HS-27A (cell line): ENCODE measurements at places on chromosomes 5 and 9.

DNA sequence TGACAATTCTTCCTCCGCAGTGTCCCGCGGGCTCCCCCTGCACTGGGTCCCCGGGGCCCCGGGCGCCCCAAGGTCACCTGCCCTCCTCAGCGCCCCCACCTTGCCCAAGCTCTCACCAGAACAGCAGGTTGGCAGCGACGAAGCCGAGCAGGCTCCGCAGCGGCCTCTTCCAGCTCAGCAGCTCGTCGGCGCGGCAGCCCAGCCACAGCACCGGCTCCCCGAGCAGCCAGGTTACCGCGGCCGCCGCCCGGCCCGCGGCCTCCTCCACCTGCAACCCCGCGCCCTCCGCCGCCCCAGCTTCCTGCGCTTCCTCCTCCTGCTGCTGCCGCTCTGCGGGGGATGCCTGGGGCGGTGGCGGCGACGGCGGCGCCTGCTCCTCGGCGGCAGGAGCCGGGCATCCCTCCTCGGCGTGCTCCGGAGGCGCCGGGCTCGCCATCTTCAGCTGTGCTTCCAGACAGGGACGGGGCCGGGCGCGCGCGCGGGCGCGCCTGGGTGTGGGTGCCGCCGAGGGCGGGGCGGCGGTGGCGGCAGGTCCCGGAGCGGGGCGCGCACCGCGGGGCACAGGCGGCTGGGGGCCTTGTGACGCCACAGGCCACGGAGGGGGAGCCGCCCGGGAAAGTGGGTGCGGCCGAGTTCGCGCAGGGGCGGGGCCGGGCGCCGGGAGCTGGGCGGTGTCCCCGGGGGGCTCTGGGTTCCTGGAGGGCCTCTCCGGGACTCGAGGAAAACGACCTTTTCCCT lies at the start of gene RETREG1:
Gene RETREG1 (minus strand): TSS at position 462 of the 738 bp plus-strand sequence. CDS start 26 bp downstream, at position 436.
- DNase-seq: no peak

DNA sequence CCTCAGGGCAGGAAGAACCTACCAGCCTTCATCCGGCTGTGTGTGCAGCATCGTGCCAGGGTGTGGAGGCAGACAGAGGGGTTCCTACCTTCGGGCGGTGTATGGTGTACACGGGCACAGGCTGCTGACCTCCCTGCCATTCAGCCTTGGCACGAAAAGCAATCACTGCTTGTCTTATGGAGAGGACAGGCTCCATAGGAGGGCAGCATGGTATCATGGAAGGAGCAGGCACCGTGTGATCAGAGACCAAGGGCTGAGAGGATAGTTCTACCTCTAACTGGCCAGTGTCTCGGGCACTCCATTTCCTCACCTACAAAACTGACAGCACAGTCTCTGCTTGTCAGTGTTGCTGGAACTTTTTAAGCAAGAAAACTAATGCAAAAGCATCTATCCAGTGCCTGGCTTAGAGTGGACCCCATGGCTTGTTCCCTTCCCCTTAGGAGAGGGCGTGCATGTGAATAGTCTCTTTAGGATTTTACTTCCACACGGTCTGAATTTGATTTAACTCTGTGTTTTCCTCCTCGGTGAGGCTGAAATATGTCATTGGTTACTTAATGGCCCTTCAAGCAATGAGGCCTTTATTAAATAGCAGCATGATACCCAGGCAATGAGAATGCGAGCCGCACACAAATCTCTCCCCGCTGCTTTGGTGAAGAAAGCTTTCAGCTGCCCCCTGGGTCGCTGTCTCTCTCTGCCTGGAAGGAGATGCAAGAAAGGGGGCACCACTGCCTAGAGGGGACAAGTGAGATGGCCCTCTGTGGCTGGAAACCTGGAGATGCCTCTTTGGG lies 22.2 kb downstream of the TTLL11 start:
- DNase-seq: no peak

GRCh38 chr5:68007451-68007850 lies 208.1 kb upstream of the PIK3R1 start:
- DNase-seq: no peak

DNA sequence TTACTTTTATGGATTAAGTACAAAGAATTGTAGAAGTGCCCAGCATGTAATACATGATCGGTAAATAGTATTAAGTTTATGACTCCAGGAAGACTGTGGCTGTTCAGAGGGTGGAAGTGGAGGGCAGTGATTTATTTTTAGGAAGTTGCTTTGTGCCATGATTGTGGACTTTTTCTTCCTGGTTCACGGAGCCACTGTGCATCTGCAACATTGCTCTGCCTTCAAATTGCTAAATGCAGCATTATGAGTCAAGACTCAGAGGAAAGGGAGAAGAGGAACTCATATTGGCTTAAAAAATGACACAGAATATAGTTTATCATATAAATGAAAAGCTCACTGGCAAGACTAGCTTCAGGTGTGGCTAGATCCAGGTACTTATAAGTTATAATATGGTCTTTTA lies 301.5 kb downstream of the KCTD16 start:
- DNase-seq: no peak

GRCh38 chr9:32968101-32969011 lies 33.1 kb downstream of the APTX start:
- DNase-seq: peak; percentile 19

- no peak for DNase-seq
These were observed 128.7 kb downstream of the SPOCK1 start for GRCh38 chr5:137370096-137371071.

GRCh38 chr5:35821513-35821912 lies 35.2 kb upstream of the IL7R start:
- DNase-seq: no peak

DNA sequence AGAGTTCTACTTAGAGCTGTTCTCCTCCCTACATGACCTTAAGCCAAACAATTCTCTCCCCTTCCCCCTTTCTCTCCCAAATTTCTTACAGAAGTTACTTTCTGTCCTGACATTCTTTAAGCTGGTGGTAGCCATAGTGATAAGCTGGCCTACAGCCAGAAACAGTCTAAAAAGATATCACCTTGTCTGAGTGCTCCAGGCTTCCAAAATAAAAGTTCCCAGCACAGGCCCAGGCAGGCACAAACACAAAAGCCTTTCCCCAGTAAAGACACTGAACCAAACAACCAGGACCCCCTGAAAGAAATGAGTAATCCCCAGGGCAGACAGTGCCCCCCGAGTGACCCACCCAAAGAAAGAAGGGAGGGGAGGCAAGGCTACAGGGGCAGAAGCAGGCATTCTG lies 19.2 kb downstream of the SIL1 start:
- no peak for DNase-seq

GRCh38 chr5:160166069-160166972 lies 47.1 kb upstream of the PWWP2A start:
- no peak for DNase-seq

DNA sequence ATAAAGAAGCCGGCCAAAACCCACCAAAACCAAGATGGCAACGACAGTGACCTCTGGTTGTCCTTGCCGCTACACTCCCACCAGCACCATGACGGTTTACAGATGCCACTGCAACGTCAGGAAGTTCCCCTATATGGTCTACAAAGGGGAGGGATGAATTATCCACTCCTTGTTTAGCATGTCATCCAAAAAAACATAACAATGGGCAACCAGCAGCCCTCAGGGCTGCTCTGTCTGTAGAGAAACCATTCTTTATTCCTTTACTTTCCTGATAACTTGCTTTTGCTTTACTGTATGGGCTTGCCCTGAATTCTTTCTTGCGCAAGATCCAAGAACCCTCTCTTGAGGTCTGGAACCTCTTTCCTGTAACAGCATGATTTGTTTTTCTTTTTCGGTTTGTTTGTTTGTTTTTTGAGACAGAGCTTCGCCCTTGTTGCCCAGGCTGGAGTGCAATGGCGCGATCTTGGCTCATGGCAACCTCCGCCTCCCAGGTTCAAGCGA lies 2.0 kb upstream of the UAP1L1 start:
- no peak for DNase-seq

DNA sequence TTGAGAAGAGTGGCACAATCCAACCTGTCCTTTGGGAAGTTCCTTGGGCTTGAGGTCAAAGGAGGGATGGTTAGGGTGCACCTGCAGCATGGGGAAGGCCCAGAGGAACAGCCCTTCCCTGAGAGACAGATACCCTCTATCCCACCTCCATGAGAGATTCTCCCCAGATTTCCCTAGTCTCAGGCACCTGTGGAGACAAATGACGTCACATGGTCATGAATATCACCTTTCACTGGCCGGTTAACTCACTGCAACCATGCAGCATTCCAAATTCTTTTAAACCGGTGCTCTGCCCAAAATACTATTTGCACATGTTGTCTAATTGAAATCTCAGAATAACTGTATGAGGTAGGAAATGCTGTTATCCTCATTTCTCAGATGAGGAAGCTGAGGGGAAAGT lies 15.6 kb upstream of the TRIO start:
- no peak for DNase-seq

- DNase-seq: no peak
These were observed 33.2 kb downstream of the SLC36A1 start for GRCh38 chr5:151480384-151481293.

DNA sequence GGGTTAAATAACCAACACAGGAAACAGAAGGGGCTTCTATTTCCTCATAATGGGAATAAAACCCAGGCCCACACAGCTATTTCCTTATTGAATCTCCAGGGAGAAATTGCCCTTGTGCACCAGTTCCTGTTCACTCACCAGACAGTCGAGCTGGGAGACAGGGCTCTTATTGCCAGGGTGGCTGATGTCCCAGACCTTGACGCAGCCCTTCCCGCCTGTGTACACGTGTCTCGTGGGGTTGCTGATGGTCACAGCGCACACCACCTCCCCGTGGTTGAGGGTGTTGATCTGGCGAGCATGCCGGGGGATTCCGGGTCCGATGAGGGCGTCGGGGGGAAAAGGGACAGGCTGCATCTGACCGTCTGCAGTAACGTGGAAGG lies 96.5 kb downstream of the TLE1 start:
- no peak for DNase-seq

DNA sequence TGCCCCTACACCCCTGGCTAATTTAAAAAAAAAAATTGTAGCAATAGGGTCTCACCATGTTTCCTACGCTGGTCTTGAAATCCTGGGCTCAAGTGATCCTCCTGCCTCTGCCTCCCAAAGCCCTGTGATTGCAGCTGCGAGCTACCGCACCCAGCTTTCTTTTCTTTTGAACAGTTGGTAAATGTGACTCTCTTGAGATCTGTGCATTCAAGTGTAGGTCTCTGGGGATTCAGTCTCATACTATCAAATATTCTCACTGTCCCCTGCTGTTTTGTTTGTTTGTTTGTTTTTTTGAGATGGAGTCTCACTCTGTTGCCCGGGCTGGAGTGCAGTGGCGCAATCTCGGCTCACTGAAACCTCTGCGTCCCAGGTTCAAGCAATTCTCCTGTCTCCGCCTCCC lies 42.3 kb upstream of the CXXC5 start:
- DNase-seq: no peak

DNA sequence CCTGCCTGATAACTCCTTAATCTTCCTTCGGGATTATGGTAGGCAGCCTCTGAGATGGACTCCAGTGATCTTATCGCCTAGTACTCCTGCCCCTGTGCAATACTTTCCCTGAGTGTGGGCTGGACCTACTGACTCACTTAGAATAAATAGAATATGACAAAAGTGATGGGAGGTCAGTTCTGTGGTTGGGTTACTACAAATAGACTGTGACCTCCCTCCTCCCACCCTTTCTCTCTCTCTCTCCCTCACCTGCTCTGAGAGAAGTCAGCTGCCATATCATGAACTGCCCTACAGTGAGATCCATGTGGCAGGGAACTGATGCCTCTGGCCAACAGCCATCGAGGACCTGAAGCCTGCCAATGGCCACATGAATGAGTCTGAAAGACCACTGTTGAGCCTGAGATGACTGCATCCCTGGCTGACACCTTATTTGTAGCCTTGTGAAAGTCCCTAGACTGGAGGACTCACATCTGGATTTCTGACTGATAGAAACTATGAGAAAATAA lies 31.7 kb downstream of the NRG2 start:
- no peak for DNase-seq

GRCh38 chr5:122351416-122352157 lies 39.5 kb downstream of the SNCAIP start:
- DNase-seq: no peak

- DNase-seq: no peak
These were observed 141.4 kb downstream of the MTX3 start for GRCh38 chr5:79849486-79850315.

GRCh38 chr5:64918083-64918482 lies 149.4 kb downstream of the CWC27 start:
- no peak for DNase-seq

GRCh38 chr9:3441197-3441816 lies 84.5 kb downstream of the RFX3 start:
- DNase-seq: peak; percentile 8

DNA sequence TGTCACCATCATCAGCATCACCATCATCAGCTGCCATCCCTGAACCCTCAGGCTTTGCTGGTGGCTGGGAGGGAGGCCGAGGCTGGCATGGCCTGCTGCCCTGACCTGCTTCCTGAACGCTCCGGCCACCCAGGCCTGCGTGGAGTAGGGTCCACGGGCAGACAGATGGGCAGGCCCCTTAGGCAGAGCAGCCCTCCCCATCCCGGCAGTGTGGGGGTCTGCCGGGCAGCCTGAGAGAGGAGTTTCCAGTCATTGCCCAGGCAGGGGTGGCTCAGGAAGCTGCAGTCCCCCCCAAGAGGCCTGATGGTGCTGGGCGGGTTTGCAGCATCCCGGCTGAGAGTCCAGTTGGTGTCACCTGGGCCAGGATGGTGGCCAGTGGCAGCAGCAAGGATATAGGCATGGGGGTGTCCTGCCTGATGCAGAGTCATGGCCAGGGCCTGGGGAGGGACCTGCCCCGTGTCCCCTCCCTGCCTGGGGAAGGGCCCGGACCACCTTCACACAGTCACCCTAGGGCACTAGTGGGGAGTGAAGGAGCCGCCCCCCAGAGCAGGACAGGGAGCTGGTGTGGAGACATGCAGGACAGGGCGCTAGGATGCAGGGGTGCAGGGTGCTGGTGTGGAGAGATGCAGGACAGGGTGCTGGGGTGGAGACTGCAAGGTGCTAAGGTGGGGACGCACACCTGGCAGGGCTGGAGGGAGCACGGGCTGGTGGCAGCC lies 7.7 kb upstream of the EGFL7 start:
- no peak for DNase-seq

GRCh38 chr5:29382780-29383179 lies 1810.7 kb upstream of the CDH6 start:
- peak; percentile 0 for DNase-seq

GRCh38 chr5:27015758-27016157 lies 22.6 kb downstream of the CDH9 start:
- DNase-seq: no peak

DNA sequence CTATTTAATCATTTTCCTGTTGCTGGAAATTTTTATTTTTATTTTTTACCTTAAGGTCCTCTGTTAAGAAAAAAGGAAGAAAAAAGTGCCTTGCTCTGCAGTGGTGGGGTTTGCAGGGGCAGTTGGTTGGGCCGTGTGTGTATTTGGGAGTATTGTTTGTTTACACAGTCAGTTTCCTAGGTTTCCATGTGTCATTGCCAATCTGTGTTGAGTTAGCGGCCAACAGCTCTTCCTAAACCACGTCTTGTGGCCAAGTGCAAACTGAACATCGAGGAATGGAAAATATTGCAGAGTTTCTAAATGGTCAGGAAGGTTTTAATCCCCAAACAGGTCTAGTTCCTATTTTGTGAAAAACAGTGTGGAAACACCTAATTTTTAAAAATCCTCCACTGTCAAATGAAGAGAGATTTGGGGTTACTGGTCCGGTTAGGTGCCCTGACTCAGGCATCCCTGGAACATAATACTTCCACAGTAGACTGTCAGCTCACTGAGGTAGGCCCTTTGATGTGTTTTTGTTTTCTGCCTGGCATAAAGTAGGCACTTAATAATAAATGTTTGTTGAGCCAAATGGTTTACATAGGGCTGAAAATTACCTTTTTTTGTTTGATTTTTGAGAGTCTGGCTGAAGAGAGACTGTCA lies 37.0 kb downstream of the MAMDC2 start:
- DNase-seq: no peak

GRCh38 chr5:65506961-65507360 lies 25.2 kb upstream of the ADAMTS6 start:
- DNase-seq: no peak
